ENCODE measurements at places on chromosomes 1 and 21.

- DNase-seq: no peak
These were observed 103.3 kb downstream of the DIRAS3 start for GRCh38 chr1:67947114-67947513.

DNA sequence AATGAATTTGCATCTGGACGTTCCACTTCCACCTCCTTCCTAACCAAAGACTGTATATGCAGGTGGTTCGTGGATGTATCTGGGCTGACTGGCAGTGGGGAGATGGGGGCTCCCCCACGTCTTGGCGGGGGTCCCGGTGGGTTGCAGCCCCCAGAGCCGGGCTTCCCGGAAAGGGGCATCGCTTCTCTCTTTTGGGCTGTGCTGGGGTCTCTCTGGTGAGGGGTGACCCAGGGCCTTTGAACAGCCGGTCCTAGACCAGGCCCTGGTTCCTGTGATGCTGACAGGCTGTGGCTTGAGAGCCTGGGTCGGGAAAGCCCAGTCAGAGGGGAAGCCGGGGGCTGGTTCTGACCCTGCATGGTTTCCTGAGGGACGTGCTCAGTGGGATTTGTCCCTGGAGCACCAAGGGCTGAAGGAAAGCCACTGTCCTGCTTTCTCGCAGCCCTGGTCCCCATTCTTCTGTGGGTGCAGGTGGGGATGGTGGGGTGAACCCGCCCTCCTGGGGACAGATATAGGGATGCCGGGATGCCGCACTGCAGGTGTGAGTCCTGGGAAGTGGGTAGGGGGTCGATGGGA is 29.8 kb downstream of the COL18A1 start:
- no peak for DNase-seq

- no peak for DNase-seq
These were observed 11.9 kb downstream of the PDE4B start for GRCh38 chr1:65804584-65804983.

DNA sequence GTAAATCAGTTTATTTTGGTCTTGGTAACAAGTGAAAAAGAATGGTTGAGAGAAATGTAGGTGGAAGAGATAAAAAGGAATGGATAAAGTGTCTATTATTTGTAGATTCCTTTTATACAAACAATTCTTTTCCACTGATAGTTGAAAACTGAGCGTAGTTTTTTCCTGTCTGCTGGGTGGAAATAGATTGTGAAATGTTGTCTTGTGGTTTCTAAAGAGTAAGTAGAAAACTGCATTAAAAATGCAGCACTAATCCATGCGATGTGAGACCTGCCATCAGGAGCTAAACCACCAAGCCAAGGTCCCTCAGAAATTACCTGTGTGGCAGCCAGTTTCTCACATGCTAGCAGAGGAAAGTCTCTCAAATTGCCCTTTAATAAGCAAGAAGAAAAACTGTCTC is 103.2 kb upstream of the SLC44A3 start:
- DNase-seq: no peak

DNA sequence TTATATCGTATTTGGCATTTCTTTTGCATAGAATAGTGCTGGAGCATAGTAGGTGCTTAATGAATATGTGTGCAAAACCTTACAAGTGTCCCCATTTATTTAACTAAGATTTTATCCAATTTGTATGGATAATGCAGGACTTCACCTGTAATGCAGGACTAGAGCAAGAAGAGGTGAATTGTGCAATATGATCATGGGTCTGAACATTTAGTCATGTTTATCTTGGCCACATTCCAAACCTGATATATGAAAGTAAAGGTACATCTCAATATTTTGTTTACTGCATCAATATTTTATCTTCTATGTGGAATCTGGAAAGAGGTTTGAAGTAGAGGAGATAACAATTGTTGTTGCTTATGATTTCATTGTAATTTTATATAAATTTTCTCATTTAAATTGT is 1626.7 kb upstream of the B3GALT2 start:
- peak; percentile 39 for DNase-seq

GRCh38 chr1:91622616-91623015 is 122.0 kb downstream of the CDC7 start:
- DNase-seq: no peak

DNA sequence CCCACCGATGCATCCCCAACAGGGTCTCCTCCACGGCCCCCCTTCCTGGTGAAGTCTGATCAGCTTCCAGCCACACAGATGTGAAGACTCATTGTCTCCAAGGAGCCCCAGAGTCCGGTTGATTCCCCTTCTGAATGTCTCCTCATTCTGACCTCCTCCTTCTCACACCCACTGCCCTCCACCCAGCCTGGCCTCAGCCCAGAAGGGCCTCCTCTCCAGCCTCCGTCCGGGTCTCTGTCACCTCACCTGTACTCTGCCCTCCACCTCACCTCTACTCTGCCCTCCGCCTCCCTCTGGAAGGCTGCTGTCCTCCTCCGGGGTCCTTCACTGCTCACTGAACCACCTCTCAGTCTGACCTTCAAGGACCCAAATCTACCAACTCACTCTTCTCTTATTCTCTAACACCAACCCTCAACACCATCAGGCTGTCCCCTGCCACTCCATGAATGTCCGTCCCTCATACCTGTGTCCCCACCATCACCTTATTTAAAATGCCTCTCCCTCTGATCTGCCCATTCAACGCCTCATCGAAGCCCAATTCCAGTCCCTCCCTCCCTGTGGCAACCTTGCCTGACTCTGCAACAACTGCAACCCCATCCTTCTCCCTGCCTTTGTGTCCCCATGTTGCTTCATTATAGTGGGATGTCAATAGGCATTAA is 201.2 kb downstream of the TOMM20 start:
- no peak for DNase-seq

GRCh38 chr1:117110774-117111173 is 10.8 kb downstream of the TRIM45 start:
- DNase-seq: no peak

DNA sequence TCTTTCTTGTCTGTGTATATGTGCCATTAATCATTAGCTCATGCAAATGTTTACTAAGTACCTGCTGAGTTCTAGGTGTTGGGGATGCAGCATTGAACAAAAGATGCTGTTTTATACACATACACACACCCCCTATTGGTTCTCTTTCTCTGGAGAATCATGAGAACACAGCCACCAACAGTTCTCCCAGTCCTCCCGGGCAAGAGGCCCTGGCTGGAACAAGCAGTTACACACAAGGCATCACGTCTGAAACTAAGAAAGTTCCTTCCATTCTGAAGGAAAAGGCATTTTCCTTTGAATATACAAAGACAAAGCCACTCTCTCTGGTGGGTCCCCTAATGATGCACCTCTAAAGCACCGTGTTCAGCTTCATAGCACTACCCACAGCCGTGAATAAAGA is 10.8 kb downstream of the CASP9 start:
- no peak for DNase-seq

- DNase-seq: peak; percentile 34
These were observed 5.5 kb downstream of the DYNLT5 start for GRCh38 chr1:66757722-66758240.

- no peak for DNase-seq
These were observed 16.6 kb downstream of the OBSCN start for GRCh38 chr1:228224198-228225164.

DNA sequence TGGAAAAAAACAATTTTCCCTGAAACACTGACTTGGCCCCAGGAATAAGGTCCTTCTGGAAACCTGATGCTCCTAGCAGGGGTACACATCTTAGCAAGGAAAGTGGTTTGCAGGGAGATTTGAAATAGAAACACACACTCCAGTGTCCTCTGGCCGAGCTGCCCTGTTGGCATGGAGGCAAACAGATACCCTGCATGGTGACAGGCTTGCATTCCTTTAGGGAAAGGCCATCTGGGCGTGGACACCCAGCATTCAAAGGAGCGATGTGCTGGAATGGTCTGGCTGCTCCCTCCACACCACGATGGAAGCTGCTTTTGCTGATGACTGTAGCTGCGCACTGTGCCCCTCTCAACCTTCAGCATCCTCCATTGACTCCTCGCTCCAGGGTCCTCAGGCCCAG is 41.5 kb upstream of the BCAR3 start:
- DNase-seq: no peak

DNA sequence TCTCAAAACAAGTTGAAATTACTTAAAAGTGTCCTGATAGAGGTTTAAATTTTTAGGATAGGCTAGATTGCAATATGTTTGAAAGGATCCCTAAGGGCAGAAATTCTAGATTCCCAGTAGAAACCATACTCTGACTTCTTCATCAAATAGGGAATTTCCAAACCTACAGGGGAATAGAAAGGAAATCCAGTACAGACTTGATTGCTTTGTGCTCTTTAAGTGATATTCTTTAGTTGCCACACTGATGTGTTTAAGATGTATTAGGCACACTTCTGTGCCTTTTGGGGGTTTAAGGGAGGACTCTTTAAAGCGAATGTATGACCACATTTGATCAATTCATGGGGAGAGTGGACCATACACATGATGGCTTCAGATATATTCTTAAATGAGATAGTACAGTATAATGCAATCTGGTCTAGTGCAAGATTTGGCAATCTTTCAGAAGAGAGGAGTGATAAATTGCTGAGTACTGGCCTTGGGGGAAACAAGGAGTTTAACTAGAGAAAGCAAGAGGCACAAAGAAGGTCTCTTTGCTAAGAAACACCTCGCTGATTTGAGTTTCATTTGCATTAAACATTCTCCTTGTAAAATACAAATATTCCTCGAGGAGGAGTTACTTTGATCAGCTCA is 268.8 kb upstream of the NR5A2 start:
- no peak for DNase-seq

- DNase-seq: no peak
These were observed 56.4 kb downstream of the GRIK3 start for GRCh38 chr1:36977731-36978406.
